Thoracic aorta (tissue), 2 donors: ENCODE measurements at places on chromosomes 7 and 10.

GRCh38 chr10:29535012-29535777 lies 99.6 kb downstream of the SVIL start:
- DNase-seq: no peak

- DNase-seq: no peak
These were observed 78.2 kb upstream of the STEAP1B start for GRCh38 chr7:22578007-22578733.

GRCh38 chr10:18474118-18474455 lies 177.3 kb downstream of the NSUN6 start:
- DNase-seq: no peak

DNA sequence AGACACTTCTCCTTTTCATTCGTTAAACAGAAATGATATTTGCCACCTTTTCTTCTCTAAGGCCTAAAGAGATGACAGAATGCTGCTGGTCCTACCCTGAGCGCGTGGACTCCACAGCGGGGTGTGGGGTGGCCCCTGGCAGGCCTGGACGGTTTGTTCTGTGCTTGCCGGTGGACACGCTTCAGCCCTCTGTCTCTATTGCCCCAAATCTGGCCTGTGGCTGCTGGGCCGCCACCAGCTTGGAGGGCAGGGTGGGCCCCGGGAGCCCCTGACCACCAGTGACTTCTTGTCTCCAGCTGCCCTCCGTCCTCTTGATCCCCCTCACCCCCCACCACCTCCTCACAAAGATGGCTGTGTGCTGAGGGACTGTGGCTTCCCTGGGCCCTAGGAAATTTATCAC lies 5.7 kb downstream of the CHST3 start:
- no peak for DNase-seq

DNA sequence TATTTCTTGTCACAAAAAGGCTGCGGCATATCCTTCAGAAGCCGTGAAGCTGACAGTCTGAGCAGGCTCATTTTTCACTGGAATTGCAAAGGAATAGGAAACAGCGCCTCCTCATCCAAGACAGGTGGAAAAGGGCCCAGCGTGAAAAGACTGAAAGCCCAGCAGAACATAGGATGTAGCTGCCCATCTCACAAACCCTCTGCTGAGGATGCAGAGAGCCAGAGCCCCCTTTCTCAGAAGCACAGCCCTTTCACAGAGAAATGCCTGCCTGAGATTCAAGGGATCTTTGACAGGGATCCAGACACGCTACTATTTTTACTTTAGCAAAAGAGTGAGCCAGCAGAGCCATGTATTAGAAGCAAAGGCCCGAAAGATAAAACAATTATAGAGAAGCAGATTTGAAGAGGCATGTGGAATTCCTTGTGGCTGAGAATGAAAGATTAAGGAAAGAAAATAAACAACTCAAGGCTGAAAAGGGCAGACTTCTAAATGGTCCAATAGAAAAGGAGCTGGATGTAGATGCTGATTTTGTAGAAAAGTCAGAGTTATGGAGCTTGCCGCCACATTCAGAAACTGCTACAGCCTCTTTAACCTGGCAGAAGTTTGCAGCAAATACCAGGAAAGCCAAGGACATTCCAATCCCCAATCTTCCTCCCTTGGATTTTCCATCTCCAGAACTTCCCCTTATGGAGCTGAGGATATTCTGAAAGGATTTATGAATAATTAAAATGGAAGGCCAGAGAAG lies 36.9 kb downstream of the GDI2 start:
- no peak for DNase-seq

- DNase-seq: no peak
These were observed 63.1 kb upstream of the DUSP5 start for GRCh38 chr10:110434489-110435096.

DNA sequence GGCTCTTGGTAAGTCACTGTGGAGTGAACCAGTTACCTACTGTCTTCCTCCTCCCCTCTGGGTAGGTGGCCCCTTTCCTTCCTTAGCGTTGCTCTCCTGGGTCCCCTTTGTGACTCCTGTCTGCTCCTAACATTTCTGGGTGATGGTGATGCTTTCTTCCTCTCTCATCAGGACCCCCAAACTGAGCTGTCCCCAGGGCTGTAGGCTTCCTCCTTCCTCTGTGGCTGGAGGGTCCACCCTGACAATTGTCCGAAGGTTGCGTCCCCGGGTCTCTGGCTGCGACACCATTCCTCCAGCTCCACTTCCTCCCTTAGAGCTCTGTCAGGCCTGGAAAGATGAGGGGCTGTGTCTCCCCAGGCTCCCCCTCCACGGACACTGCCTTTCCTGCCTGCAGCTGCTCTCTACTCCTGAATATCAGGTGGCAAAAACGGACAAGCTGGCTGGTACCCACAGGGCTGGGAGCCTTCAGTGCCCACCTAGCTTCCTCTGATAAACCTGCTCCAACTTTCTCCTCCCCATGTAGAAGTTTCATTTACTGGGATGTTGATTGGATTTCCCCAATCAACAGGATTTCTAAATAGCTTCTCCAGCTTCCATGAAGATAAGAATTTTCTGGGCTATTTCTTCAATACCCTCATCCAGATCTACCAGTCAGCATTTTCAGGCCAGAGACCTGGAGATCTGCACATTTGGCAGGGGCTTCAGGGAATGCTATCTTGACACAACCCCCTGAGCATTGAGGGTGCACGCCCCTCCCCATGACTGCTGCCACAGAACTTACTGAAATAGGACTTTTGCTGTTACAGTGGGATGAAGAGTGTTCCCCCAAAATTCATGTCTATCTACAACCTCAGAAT lies 506.5 kb downstream of the TCERG1L start:
- DNase-seq: no peak

DNA sequence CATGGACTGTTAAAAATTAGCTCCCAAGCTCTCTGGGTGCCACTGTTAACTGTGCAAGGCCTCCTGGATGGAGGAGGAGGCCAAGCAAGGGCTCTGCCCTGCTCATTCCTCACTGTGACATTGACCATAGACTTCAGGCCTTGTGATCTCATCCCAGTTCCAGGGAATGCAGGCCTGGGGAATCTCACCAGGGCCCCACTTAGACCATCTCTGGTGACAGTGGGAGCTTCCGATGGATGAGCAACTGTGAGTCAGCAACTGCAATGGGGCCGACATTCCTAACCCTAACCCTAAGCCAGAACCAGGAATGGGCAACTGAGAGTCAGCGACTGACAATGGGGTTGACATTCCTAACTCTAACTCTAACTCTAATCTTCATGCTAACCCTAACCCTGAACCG lies 50.4 kb upstream of the MSMB start:
- no peak for DNase-seq

- DNase-seq: no peak
These were observed 216.4 kb downstream of the ELFN1 start for GRCh38 chr7:1886361-1887064.

GRCh38 chr7:1223196-1223981 lies 9.3 kb upstream of the UNCX start:
- DNase-seq: no peak

GRCh38 chr10:48671914-48672595 lies 12.6 kb upstream of the WDFY4 start:
- DNase-seq: no peak

- DNase-seq: no peak
These were observed 136.4 kb upstream of the FGFR2 start for GRCh38 chr10:121734589-121735045.

- DNase-seq: no peak
These were observed 18.8 kb downstream of the FRMPD2 start for GRCh38 chr10:48255722-48256121.

- DNase-seq: no peak
These were observed 200.2 kb upstream of the SEMA3E start for GRCh38 chr7:83849131-83849530.

- no peak for DNase-seq
These were observed 59.8 kb downstream of the NKX6-2 start for GRCh38 chr10:132726194-132726593.

DNA sequence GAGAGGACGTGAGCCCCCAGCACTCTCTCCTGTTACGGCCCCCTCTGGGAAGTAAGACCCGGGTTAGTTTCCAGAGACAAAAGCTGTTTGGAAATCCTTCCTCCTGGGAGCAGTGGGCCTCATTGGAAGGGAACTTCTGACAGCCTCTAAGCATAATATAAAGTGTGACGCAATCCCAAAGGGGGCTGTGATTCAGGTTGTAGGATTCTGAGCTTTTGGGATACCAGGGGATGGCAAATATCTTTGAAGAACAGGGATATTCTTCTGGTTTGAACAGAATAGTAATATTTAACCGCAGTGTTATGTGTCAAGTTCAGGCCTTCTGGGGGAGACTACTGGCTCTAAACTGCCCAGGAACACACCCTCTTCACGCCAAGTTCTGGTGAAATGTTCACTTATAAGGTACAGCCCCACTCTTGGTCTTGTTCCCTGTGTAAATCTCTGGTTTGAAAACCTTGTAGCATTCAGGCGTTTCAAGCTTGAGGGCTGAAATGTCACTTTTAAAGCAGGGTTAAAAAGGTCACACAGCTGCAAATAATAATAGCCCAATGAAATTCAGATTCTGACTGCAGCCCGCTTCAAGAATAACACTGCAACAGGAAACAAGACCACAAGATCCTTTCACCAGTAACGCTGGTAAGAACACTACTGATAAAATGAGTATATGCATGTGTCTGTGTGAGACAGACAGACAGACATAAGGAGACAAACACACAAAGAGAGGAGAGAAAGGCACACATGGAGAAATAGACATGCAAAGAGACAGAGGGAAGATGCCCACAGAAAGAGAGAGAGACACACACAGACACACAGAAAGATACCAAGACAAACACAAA lies 69.0 kb downstream of the CREB5 start:
- DNase-seq: no peak

DNA sequence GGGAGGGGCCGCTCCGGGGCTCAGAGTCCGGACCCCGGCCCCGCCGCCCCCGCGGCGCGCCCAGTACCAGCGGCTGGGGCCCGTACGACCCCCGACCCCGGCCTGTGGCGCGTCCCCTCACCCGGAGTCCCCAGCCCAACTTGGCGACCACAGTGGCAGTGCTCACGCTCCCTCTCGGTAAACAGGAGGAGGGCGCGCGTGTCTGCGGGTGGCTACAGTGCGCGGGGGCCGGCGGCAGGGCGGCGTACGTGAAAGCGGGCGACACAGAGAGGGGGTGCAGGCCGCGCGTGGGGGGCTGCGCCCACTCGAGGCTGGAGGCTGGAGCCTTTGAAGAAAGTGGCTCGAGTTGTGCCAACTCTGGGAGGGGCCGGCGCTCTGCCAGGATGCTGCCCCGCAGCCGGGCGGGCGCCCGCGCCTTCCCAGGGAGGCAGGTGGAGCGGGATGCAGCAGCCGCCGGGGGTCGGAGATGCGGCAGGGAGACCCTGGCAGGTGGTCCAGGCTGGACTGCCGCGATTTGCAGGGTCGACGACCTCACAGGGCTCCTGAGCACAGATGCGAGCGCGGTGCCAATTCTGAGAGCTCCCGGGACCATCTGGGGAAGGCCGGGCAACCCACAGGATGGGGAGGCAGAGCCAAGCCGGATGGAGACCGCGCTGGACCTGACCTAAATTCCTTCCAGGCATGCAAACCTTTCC lies 655 bp downstream of the PTPRE start:
- no peak for DNase-seq

- DNase-seq: no peak
These were observed 15.5 kb upstream of the DNAJB12 start for GRCh38 chr10:72370201-72370722.

- no peak for DNase-seq
These were observed 219.4 kb downstream of the SEMA3E start for GRCh38 chr7:83429493-83429892.
